RCC 7860 (cell line): ENCODE measurements at places on chromosomes 16 and 17.
A peak's percentile ranks its signal among the peaks of the same experiment; 100 is the strongest.

GRCh38 chr17:76188213-76189016 is 47.4 kb upstream of the FOXJ1 start:
- no peak for DNase-seq

DNA sequence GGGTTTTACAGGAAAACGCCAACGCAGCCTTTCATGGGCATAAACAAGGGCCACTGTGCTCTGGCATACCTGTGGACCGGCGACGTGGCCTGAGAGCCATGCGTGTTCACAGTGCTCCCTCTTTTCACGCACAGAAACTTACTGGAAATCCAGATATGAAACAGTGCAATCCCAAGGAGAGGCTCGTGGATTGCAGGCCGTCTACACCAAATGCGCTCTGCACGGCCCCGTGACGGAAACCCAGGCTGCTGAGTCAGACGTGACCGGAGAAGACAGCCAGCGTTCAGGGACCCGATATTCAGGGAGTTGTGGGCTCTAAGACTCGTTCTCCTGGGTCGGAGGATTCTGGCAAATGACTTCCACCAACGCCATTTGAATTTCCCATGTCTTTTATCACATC is 129.2 kb downstream of the FOXL1 start:
- DNase-seq: no peak

- DNase-seq: no peak
Observed at GRCh38 chr17:10931133-10931532, 93.2 kb upstream of the PIRT start.

- peak; percentile 61 for DNase-seq
Observed at GRCh38 chr16:83137326-83137781, 510.6 kb downstream of the CDH13 start.

DNA sequence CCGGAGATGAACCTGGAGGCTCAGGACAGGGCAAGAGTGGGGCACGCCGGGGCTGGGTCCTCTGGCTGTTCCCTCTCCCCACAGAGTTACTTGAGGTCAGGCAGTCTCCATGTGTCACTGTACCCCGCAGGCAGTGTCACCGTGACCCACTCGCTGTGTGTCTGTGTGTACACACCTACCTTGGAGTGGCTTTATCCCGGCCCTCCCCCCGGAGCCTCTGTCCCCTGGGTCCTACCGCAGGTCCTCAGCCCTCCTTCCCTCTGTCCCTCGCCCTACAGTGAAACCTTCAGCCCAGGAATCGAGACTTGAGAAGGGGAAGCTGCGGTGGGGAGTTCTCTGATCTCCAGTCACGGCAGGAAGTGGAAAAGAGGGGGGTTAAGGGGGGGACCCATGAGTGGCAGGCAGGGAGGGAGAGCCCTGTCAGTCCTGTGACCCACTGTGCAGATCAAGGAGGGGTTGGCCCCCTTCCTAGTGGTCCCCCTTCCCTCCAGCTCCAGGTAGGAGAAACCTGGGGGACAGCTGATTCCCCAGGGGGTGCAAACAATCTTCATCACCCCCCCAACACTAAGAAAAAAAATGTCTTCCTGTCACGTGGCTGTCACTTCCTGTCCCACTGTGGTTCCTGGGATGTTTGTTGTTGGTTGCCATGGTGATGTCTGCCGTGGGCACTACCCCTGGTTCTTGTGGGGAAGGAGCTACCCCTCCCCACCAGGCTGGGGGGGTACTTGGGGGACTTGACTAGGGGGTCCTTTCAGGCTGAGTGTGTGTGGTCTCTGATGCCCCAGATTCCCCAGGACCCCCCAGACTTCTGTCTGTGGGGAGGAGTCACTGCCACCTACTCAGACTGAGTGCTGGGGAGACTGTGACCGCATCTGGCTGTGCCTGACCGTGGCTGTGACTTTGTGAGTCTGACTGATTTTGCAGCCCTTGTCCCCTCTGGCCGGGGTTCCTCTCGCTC is 13.7 kb downstream of the RARA start:
- peak; percentile 85 for DNase-seq

- DNase-seq: no peak
Observed at GRCh38 chr17:29665481-29665810, 42.7 kb upstream of the CORO6 start.

GRCh38 chr16:585351-585750 is 4.5 kb upstream of the RAB40C start:
- peak; percentile 5 for DNase-seq

DNA sequence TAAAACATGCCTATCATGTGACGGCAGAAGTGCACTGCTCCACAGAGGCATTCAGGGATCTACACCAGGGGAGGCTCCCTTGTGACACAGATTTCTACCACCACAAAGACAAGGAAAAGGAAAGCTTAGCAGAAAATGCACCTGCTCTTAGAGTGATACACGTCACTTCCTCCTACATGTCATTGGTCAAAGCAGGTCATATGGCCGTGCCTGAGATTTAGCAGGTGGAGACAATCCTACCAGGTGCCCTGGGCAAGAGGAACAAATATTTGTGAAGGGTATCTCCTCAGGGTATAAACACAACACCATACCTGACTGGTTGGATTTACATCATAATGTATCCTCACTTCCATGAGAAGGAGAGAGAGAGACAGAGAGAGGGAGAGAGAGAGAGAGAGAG is 362.1 kb downstream of the HS3ST4 start:
- DNase-seq: no peak

- DNase-seq: no peak
Observed at GRCh38 chr16:8951447-8952280, 12.0 kb downstream of the USP7 start.

- no peak for DNase-seq
Observed at GRCh38 chr17:80499961-80500665, 23.7 kb upstream of the NPTX1 start.

DNA sequence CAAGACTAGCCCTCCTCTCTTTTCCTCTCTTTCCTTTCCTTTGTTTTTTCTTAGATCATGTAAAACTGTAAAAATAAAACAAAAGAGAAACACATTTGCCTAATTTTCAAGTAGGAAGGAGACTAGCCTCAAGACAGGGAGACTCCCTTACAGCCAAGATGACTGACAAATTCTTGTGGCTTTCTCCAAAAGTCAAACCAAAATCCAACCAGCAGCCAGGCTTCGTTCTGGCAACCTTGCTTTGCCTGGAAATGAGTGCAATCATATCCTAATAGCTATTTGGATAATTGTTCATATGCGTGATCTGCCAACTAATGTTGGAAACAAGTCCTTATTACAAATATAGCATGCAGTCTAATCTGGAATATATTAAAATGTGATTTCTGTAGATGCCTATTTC is 868.9 kb upstream of the SOX9 start:
- no peak for DNase-seq

DNA sequence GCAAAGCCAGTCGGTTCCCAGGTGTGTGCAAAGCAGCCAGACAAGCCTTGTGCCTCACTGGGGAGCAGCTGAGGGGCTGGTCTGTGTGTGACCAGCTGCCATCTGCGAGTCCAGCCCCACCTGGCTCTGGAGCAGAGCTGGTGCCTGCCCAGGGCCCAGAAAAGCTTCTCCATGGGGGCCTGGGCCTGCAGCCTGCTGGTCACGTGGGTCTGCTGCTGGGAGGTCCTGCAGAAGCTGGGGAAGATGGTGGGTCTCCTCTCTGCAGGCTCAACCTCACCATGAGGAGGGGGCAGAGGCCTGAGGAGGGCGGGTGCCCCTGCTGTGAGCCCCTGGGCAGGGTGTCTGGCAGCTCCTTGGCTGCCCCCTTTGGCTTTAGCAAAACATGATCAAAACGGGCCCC is 71.9 kb downstream of the ENGASE start:
- DNase-seq: no peak

DNA sequence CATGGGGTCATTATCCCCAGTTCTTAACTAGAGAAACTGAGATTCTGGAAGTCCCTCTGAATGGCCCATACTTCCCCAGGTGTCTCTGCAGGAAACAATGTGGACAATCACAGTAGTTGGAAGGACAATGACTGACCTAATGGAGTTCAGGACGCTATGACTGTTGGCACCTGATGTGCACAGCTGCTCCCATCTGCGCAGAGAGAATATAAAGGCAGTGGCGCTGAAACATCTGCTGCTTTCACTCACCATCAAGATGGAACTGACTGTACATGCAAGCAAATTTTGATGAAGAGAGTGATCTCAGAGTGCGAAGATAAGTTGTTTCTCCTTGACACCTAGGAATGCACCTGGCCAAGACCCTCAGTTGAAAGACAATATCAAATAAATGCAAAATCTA is 395.7 kb upstream of the ASIC2 start:
- no peak for DNase-seq

GRCh38 chr17:14604591-14605266 is 303.8 kb downstream of the HS3ST3B1 start:
- DNase-seq: no peak

- no peak for DNase-seq
Observed at GRCh38 chr17:43151880-43152456, 19.0 kb upstream of the NBR1 start.

GRCh38 chr17:73281928-73282327 is 20.2 kb upstream of the CPSF4L start:
- no peak for DNase-seq

DNA sequence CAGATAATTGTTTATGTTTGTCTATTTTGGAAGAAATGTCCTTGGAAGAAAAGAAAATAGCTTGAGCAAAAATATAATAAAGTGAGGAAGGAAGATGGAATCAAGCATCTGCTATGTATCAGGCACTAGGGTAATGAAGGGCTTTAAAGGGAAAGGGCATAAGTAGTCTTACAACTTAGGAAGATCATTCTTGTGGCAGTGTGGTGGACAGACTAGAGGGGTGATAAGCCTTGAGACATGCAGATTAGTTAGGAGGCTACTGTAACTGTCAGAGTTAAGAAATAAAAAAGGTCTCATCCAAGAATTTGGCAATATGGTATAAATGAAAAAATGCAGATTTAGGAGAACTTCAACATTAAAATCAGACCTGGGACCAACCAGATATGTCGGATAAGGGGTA is 14.9 kb downstream of the FAM222B start:
- no peak for DNase-seq
